ENCODE measurements at places on chromosomes 13 and 19.

GRCh38 chr13:107203146-107203847, 635.4 kb upstream of the ARGLU1 start:
- no peak for DNase-seq

- no peak for DNase-seq
Measured at GRCh38 chr13:45575830-45576180, 39.7 kb downstream of the ERICH6B start.

- no peak for DNase-seq
Measured at GRCh38 chr19:47176071-47176626, 45.5 kb downstream of the SAE1 start.

- DNase-seq, result no peak
Measured at GRCh38 chr13:67791047-67791446, 560.9 kb upstream of the PCDH9 start.

DNA sequence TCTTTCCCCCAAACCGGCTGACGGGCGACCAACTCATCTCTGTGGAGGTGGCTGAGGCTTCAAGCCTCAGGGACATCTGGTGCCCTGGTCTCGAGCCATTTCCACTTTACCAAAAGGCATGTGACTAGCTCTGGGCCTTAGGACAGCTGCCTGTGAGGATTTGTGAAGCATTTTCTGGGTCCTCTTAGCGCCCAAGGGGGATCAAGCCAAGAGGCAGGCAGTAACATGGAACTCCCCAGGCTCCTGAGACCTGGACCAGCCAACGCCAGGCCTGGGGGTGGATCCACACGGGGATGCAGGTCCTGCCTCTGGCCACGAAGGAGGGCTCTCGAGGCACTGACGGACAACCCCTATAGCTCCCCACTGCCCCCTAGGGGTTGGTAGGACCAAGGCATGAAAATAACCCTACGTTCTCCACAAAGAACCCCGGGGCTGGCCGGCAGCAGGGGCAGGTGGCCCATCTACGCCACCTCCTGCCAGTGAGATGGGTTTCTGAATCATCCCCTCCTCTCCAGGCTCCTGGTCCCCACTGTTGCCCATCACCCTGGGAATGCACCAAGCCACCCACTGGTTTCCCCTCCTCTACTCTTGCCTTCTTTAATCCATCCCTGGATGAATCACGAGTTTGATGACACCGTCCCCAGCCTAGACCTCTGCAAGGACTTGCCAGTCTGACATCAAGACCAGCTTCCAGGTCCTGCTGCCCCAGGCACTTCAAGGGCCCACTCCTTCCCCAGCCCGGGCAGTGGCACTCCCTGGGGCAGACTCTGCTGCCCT, 7.0 kb upstream of the MYDGF start:
- no peak for DNase-seq

GRCh38 chr19:12689012-12689411, 1.2 kb downstream of the GNG14 start:
- peak; percentile 91 for DNase-seq

DNA sequence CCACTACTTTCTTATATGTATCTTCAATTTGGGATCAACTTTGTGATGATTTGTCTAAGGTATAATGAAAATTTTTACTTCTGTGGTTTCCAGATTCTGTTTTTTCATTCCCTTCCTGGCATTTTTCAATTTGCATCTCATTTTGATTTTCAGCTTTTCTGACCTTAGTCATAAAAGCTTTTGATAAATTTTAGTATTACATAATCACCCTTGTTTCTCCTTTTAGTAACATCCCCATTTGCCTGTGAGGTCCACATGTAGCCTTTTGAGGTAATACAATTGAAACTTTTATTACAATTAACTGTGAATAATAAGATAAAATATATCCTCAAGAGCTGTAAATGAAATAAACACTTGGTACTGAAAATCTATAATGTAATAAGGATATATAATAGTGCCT, 31.2 kb downstream of the LACC1 start:
- DNase-seq, result no peak

DNA sequence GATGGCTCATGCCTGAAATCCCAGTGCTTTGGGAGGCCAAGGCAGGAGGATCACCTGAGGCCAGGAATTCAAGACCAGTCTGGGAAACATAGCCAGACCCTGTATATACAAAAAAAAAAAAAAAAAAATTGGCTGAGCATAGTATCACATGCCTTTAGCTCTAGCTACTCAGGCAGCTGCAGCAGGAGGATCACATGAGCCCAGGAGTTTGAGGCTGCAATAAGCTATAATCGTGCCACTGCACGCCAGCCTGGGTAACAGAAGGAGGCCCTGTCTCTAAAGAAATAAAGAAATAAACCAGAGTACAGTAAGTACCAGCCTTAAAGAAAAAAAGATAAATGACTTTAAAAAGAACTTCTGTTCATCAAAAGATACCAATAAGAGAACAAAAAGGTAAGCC, 52.9 kb downstream of the FAM124A start:
- no peak for DNase-seq

DNA sequence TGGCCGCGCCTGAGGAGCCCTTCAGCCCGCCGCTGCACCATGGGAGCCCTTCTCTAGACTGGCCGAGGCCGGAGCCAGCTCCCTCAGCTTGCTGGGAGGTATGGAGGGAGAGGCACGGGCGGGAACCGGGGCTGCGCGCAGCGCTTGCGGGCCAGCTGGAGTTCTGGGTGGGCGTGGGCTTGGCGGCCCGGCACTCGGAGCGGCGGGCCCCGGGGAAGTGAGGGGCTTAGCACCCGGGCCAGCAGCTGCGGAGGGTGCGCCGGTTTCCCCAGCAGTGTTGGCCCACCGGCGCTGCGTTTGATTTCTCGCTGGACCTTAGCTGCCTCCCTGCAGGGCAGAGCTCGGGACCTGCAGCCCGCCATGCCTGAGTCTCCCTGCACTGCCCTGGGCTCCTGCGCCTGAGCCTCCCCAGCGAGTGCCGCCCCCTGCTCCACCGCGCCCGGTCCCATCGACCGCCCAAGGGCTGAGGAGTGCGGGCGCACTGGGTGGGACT, 1890.0 kb upstream of the PCDH20 start:
- no peak for DNase-seq

GRCh38 chr13:110317093-110317492, 10.0 kb downstream of the COL4A2 start:
- DNase-seq, result no peak

DNA sequence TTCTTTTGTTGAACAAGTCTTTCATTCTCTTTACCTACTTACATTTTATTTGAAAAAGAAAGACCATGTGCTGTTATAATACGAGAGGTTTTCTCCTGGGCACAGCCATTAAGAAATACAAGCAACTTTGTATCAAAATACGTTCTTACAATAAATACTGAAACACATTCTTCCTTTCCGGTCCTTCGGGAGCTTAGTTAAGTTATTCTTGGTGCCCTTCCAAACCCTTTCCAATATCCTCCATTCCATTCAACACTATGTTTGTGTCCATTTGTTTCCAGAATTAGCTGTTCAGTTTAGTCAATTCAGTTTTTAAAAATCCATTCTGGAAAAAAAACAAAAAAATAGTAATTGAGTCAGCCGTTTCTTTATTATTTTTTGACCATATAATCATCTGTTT, 746.8 kb upstream of the SLC10A2 start:
- DNase-seq, result no peak

DNA sequence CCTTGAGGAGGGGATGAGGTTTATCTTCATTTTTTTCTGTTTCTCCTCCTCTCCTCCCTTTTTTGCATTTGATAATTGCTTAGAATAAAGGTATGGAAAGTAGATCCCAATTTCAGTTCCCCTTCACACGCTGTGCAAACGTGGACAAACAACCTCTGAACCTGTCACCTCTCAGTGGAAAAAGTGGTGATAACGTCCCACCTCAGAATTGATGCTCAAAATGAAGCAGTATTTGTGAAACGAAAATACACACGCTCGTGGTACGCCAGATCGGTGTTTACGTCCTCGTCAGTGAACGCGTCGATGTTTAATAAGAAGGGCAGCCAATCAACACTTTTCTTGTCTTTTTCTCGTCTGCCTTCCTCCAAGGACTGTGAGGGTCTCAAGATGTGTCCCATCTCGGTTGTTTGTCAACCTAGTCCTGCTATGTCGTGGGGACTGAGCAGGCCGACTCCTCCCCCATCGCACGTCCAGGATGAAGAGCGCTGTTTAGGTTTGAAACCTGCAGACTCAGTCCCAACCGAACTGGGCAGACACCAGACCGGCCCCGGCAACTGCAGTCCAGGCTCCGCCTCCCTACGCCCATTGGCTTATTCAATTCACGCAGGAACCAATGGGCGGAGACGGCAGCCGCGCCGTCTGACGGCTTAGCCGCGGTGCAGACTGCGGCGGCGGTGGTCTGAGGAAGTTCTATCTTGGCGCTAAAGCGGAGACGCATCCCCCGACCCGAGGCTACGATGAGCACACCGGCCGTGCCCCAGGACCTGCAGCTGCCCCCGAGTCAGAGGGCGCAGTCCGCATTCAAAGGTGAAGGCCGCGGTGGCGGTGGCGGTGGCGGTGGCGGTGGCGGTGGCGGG, at the start of gene CKAP2:
Gene CKAP2, plus strand, starts transcription at position 659 of the 857 bp plus-strand sequence. Its CDS starts 79 bp downstream, at position 738.
- DNase-seq, result peak; percentile 95

DNA sequence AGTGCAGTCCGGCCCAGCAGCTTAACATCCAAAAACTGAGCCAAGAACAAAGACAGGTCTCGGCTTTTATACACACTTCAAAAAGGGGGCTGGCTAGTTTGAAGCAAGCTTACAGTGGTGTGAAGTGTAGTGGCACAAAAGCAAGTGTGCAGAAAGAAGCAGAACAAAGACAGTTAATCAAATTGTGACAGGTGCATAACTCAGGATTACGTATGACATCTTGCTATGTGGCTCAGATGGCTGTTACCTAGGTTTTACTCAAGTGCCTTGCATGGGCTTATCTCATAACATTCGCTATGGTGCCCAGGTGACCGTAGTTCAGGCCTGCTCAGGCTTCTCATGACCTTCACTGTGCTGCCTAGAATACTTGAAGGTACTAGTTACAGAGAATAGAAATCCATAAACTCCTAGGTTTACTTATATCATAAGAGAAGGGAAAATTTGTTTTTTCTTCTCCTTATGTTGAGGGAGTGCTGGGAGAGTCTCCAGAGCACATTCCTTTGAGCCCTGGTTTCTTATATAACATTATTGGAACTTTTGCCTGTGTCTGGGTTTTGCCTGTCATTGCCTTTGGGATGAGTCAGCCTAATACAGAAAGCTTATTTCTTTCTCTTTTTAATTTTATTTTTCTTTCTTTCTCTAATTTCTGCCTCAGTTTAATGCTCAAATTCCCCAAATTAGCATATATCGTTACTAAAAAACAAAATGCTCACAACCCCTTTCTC, 1629.1 kb upstream of the PCDH20 start:
- DNase-seq, result no peak

Data from chondrocyte (in vitro differentiated cells).